Sciatic nerve (tissue), 2 donors: ENCODE measurements at places on chromosomes 13 and 19.
A peak's percentile ranks its signal among the peaks of the same experiment; 100 is the strongest.

- DNase-seq: no peak
Observed at GRCh38 chr13:67076378-67076777, 153.8 kb downstream of the PCDH9 start.

DNA sequence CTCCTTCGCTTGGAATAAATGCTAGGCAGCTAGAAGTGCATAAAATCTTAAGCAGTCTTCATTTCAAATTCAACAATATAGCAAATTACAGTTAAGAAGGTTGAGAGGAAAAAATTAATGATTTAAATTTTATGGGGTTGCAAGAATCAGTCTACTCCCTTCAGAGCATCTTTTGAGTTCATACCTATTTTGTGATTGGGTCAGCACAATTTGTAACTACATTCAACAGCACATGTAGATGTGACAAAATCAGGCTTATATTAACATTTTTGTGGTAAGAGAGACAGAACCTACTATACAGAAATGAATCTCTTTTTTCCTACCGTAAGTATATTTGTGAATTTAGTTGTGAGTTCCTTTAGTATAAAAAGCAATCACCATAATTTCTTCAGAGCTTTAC is 520.6 kb upstream of the HTR2A start:
- DNase-seq: no peak

DNA sequence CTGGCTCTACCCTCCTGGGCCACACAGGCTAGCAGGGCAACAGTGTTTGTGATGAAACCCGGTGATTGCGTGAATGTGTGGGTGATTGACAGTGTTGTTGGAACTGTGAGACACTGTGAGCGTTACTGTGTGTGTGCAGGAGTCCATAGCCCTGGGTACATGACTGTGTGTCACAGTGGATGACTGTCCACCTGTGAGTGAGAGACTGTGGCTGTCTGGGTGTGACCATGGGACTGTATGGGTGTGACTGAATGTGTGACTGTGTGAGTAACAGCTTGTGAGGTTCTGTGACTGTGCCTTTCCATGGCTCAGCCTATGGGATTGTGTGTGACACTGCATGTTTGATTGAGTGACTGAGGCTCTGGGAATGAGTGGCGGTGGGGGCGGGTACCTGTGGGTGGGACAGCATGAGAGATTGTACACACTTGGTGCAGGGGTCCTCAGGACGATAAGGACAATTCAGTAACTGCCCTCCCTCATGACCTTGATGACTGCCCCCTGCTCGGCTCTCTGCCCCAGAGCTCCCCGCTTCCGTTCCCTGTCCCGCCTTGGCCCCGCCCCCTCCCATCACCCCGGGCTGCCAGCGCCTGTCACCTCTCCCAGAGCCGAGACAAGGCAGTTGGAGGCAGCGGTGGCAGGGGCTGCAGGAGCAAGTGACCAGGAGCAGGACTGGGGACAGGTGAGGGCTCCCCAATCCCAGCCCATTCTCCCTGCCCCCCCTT is at the start of gene GIPR:
Gene GIPR, plus strand, starts transcription at position 602 of the 722 bp plus-strand sequence. CDS start 1,300 bp downstream, outside the sequence.
- no peak for DNase-seq

GRCh38 chr19:2288338-2288817 is 6.4 kb upstream of the PEAK3 start:
- DNase-seq: no peak

DNA sequence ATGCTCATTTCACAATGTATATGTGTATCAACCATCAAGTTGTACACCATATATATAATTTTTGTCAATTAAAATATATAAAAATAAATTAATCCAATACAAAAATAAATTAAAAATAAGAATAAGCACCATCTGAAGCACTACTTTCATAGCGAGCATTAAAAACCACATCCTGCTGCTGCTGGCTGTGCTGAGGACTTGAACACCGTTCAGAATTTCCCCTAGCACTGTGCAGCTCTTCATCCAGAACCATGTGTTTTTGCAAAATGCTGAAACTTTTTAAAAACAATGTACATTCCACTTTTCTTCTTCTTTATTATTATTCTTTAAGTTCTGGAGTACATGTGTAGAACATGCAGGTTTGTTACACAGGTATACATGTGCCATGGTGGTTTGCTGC is 40.0 kb upstream of the FOXO1 start:
- no peak for DNase-seq

GRCh38 chr19:18000915-18001776 is 6.8 kb upstream of the ARRDC2 start:
- peak; percentile 92 for DNase-seq

DNA sequence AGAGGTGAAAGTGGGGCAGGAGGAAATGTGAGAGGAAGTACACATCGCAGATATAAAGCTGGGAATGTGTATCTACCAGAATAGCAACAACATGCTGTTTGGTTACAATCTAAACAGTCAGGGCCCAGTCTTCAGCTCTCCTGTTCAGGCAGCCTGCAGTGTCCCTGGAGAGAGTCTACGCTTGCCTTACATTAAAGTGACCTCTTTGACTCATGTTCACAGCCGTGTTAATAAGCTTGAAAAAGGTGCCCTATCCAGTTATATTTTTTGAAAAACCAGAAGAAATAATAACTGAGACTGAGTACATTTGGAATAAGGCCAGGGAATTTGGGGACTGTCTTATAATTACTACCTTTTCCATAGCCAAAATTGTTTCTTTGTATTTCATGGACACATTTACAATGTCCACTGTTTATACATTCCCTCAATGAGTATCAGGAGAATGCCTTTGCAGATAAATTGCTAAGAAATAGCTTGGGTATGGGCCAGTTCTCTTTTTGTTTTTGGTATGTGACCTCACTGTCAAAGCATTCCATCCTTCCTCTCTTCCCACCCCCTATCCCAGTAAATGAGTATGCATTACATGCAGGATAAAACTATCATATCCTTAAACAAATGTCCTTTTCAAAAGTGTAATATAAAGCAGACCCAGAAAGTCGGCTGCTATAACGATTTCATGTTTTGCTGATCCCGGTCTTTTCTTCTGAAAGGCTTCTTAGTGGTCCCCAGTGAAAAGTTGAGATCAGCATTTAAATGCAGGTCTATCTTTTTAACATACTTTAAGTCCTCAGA is 82.6 kb downstream of the PCDH9 start:
- DNase-seq: no peak

- DNase-seq: no peak
Observed at GRCh38 chr13:80399340-80400163, 58.6 kb upstream of the SPRY2 start.

GRCh38 chr13:113305208-113305607 is 8.2 kb downstream of the LAMP1 start:
- DNase-seq: no peak

DNA sequence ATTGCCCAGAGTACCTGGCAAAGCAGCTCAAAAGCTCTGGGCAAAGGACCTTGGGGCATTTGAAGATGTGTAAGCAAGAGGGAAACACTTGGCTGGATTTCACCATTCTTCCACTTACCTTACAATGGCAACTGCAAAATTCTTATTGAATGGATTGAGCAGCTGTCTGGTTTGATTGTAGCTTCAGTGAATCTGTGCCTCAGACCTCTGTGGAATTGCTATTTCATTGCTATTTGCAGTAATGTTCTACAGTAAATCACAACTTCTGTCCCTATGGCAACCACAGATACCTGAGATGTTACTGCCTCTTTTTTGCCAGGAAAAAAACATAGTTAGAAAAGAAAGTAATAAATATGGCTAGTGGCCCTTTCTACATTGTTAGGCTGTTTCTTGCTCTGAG is 519.5 kb downstream of the SUCLA2 start:
- DNase-seq: no peak

DNA sequence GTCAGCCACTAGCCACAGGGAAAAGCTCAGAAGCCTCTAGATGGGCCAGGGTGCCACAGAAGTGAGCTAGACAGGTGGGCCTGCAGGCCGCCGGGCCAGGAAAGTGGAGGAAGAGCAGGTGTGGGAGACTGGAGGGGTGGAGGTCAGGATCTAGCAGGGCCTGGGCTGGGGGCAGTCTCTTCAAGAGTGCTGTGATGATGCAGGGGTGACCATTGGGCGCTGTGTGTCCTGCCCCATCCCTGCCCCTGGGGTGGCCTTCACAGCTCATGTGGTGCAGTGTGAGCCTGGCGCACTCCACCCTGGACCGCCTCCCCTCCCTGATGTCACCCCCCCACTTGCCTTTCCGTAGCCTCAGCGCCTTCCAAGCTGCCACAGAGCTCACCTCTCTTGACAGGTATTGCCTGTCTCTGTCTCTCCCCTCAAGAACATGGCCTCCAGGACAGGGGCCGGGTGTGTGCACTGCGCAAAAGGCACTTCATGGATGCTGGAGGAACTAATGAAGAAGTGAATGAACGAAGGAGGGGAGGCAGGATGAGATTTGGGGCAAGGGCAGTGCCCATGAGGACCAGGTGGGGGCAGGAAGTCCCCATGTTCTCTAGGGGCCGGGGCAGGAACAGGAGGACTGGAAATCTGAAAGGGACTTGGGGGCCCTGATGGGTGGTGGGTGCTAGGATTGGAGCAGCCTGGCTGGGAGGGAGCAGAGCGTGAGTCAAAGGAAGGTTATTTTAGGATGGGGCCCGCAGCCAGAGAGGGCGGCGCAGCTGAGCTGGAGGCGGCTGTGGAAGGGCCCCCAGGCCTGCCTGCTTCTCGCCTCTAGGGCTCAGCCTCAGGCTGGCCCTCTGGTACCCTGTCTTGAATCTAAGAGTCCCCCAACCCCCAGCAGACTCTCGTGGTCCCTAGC is 6.6 kb downstream of the SSBP4 start:
- no peak for DNase-seq

GRCh38 chr13:33711436-33711835 is 106.5 kb upstream of the RFC3 start:
- DNase-seq: no peak

DNA sequence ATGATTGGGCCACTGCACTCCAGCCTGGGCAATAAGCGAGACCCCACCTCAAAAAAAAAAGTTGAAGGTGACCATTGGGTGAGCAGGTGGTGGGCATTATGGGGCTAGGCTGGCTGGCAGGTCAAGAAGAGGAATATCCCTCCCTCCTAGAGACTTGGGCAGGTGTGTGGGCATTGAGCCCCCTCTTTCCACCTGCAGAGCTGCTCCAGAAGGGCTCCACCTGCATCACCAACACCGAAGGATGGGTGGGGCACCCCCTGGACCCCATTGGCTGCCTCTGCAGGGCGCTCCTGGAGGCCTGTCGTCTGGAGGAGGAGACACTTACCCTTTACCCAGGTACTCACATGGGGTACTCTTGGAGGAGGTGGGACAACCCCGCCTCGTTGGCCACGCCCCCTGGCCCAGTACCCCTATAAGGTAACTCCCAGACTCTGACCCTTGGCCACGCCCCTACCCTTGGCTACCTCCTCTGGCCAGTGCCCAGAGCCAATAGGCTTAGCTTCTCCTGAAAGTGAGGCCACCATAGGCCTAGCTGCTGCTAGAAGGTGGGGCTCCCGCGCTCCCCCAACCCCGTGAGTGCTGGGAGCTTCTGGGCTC is 21.9 kb downstream of the ZSWIM4 start:
- no peak for DNase-seq

DNA sequence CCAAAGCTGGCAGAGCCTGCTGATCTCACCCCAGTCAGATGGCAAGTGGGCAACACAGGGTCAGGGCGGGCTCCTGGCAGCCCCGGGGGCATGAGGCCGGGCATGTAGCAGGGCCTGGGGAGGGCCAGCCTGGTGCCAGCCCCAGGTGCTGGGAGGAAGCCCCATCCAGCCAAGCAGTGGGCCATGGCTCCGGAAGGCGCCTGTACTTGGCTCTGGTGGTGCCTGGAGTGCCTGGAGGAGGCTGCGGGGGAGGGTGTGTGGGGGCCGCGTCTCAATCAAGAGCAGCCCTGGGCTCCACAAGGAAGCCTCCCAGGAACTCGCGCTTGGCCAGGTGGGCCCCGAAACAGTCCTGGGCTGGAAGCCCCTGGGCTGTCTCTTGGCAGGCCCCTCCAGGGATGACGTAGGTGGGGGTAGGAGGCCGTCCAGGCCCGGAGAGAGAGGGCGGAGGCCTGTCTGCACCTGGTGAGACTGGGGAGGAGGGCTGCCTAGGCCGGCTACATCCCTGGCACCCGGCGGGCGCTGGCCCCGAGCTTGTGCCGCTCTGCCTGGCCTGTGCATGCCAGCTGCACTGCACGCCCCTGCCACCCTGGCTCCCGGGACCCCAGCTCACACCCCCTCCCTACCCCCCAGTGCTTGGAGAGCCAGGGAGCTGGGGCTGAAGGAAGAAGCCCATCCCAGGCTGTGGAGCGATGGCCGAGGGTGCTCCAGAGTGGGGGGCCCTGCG is 45.9 kb downstream of the COMP start:
- DNase-seq: no peak

- no peak for DNase-seq
Observed at GRCh38 chr19:10575011-10575716, 6.4 kb upstream of the CDKN2D start.

GRCh38 chr19:33661336-33661735 is 39.6 kb downstream of the CHST8 start:
- no peak for DNase-seq

DNA sequence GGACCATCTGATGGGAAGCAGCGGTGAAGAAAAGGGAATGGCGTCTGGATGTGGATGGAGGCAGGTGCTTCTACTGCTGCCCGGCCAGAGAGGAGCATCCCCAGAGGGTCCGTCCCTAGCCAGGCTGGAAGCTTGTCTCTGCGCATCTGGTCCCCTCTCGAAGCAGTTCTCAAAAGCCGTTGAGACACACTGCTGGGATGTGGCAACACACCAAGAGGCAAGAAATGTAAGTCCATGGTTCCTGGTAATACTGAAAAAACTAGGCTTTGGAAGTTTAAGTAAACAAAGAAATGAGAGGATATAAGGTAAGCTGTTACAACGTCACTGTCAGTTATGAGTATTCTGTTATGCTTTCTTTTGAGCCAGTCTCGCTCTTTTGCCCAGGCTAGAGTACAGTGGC is 15.1 kb upstream of the FFAR2 start:
- no peak for DNase-seq

GRCh38 chr13:100139817-100140216 is 50.9 kb downstream of the PCCA start:
- no peak for DNase-seq

GRCh38 chr13:26619358-26619757 is 61.9 kb downstream of the WASF3 start:
- no peak for DNase-seq

DNA sequence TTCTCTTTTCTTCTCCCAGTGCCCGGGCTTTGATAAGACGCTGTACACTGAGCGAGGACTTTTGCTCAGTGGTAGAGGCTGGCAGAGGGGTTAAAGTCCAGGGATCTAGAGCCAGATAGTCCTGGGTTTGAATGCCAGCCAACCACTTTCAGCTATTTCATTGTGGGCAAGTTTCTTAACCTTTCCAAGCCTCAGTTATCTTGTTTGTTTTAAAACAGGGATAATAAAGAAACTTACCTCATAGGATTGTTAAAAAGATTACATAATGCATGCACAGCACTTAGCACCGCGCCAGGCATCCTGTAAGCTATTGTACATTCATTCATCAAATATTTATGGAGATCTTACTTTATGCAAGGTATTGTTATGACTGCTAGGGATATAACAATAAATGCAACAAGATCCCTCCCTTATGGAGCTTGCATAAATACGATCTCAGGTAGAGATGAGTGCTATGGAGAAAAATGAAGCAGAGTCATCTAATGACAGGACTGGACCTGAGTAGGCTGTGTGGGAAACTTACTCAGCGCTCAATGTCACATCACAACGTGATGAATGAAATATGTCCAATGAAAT is 70.8 kb downstream of the LNX2 start:
- no peak for DNase-seq

- no peak for DNase-seq
Observed at GRCh38 chr13:30142486-30143211, 164.7 kb downstream of the KATNAL1 start.

- DNase-seq: no peak
Observed at GRCh38 chr13:28338742-28339141, 156.2 kb downstream of the FLT1 start.

GRCh38 chr19:14473978-14474578 is 1.1 kb downstream of the PTGER1 start:
- no peak for DNase-seq
